ENCODE measurements at places on chromosomes 16 and 17. TPM values are rescaled to one million over a fixed set of nuclear protein-coding genes. Genes with fewer than 3 reads are reported as not detected.

DNA sequence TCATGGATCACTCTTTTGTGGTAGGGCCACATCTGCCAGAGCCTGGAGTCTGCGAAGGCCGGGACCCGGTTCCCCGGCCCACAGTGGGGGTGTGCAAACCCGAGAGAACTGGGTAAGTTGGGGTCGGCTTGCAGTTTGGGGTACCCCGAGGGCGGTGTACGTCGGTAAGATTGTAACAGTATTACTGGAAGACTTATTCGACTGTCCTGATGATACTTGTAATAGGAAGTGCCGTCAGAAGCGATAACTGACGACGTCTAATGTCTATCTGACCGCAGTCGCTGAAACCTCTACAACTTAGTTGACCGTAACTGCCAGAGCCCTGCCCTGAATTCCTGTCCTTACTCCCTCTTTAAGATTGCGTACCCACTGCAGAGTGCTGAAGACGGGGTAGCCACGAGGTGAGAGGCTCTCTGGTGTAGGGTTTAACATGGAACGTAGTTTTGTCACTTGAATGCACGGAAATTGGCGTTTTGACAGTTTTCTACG lies 24.0 kb downstream of the TRPV2 start:
- no peak for DNase-seq

DNA sequence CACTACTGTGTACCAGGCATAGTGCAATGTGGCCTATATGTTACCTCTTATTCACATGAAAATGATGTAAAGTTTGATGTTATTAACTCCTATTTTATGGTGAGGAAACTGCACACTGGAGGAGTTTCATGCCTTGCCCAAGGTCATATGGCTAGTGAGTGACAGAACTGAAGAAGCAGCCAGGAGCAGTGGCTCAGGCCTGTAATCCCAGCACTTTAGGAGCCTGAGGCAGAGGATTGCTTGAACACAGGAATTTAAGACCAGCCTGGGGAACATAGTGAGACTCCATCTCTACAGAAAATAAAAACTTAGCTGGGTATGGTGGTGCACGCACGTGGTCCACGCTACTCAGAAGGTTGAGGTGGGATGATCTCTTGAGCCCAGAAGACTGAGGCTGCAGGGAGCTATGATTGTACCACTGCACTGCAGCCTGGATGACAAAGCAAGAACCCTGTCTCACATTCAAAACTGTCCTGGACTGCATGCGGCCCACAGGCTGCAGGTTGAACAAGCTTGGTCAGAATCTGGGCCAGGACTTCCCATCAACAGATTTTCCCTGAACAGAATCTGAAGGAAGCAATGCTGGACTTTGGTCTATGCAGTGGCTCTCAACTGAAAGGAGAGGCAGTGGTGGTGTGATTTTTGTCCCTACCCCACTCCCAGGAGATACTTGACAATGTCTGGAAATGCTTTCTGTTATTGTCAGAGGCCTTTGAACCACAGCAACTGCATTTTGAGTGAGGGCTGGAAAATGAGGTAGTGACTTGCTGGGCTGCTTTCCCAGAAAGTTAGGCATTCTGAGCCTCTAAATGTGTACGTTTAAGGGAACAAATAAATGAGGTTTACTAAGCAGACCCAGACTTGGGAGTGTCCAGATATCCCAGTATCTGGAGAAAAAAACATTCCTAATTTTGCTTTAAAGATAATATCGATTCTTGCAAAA lies 479.5 kb downstream of the TMEM114 start:
- DNase-seq = no peak

- DNase-seq = no peak
Observed at GRCh38 chr16:88634994-88635670, 3.2 kb upstream of the IL17C start.

DNA sequence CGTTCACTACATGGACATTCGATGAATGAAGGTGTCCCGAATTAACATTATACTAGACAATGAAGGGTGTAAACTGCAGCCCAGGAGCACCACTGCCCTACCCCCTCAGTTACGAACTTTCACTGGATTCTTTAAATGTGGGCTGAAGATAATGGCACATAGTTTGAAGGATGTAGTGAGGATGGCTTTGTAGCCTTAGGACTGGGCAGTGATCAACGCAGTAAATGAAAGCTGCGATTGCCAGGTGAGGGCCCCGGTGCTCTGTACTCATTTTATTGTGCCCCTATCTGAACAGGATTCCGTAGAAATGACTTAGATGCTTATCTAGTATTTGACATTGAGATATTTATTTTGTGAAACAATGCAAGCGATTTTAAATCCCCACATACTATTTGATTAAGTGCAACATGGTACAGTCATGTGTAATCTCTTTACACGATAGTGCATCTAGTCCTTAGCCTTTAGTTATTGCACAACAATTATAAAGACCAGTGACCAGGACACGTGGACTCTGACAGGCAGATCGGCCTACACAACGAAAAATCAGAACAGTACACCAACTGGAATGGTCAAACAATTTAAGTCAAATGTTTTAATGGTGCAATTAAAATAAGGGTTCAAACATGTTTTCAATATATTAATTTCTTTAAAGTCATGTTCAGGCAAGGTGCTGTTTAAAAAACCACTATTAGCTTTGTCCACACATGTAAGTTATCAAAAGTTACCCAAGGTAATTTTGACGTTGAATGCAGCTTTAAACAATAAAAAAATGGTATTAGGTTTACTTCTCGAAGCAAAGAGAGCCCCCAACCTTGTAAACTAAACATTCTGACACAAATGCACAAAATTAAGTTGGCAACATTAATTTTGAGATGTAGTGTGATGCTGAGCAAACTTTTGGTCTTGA lies 17.4 kb upstream of the ERN1 start:
- DNase-seq = no peak

KRTAP9-9 gene
- 2.6 TPM for total RNA-seq

ASGR1 gene
- total RNA-seq = 3.7 TPM

NEUROD2 gene
- not detected for total RNA-seq

SLC46A1 gene
- 5.5 TPM for total RNA-seq

DNA sequence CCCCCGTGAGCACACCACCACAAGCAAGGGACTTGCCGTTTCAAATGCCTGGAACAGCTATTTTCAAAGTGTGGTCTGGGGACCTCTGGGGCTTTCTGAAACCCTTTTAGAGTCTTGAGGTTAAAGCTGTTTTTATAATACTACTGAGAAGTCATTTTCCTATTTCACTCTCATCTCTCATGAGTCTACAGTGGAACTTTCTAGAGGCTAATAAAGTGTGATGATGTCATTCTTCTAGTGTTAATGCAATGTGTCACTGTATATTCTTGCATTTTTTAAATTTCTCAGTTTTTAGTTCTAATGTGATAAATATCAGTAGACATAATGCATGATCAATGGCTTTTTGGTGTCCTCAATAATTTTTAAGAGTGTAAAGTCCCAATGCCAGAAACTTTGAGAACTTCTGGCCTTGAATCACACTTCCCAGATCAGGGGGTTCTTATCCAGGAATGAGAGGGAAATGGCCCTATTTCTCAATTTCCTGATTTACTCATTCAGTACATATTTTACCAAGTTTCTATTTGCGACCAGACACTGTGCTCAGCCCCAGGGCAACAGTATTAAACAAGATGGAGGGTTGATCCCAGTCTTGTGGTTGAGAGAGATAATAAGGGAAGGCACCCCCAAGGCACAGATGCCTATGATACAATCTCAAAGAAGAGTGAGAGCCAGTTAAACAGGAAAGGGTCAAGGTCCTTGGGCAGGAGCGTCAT lies 444.0 kb downstream of the HS3ST3B1 start:
- no peak for DNase-seq

SPATA22 gene
- 0.39 TPM for total RNA-seq

NCBP3 gene
- 30.3 TPM for total RNA-seq

DNA sequence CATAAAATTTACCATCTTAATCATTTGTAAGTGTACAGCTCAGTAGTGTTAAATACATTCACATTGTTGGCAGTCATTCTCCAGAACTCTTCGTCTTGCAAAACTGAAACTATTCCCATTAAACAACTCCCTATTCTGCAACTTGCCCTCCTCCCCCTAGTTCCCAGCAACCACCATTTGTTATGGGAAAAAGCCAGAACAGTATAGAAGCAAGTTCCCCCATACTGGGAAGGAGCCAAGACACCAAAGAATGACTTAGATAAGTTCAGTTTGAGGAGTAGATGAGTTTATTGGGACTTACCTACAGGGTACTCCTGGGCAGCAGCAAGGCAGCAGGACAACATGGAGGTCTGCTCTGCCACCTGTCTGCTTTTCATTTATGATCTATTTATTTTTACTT lies 39.3 kb upstream of the TEKT1 start:
- DNase-seq = no peak

PMFBP1 gene
- 1.8 TPM for total RNA-seq

GRCh38 chr16:27549464-27549745 lies 308 bp downstream of the GTF3C1 start:
- DNase-seq = no peak

GRCh38 chr16:67481561-67482232 lies 740 bp upstream of the ATP6V0D1 start:
- peak; percentile 78 for DNase-seq

PRSS27 gene
- total RNA-seq = 0.39 TPM

DNA sequence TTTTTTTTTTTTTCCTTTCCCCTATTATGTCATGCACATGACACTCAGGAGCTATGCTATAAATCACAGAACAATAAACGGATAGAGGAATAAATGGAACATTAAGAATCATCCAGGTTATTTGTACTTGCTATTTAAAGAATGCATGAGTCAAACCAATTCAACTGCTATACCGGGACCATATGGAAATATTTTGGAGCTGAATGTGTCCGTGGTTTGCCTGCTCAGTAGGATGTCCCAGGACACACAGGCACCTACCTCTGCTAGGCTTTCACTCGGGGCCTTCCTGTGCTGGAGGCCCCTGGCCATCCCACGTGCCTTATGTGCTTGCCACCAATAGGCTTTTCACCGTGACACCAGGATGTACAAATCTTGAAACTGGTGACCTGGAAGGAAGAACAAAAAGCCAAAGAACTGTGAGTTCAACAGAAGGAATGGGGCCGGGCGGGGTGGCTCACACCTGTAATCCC lies 15.3 kb upstream of the SEC14L1 start:
- DNase-seq = no peak

GRCh38 chr17:3887804-3888203 lies 5.0 kb downstream of the CAMKK1 start:
- no peak for DNase-seq

ABI3 gene
- 1.5 TPM for total RNA-seq

- DNase-seq = no peak
Observed at GRCh38 chr17:72681844-72682243, 410.6 kb downstream of the SLC39A11 start.

DNA sequence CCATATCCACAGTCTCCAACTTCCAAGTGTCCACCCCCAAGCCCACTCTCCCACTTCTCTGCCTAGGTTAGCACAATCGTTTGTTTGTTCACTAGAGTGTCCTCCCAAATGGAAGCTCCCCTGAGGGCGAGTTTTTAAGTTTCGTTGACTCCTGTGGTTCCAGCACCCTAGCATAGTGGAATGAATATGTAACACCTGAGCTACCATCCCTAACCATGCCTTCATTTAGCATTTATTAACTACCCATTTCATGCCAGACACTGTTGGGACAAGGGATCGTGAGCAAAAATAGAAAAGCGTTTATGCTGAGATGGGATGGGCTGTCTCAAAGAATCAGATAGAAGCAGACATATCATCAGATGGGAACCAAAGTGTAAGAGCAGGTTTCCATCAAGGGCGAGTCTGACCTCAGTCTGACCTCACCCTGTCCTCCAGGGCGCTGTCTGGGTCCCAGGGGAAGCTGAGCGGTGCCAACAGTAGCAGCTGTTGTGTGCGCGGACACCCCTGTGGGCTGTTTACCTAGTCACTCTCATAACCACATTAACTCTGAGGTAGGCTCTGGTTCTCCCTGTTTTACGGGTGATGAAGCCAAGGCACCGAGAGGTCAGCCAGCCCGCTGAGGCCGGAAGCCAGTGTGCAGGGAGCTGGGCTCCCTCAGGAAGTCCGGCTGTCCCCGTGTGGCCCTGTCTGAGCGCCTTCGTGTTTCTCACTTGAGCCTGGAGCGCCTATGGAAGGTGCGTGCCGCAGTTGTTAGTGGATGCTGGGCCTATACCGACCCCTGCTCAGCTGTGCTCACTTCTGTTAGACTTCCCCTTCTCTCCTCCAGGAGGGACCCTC lies 6.2 kb downstream of the CNP start:
- DNase-seq = no peak

DNA sequence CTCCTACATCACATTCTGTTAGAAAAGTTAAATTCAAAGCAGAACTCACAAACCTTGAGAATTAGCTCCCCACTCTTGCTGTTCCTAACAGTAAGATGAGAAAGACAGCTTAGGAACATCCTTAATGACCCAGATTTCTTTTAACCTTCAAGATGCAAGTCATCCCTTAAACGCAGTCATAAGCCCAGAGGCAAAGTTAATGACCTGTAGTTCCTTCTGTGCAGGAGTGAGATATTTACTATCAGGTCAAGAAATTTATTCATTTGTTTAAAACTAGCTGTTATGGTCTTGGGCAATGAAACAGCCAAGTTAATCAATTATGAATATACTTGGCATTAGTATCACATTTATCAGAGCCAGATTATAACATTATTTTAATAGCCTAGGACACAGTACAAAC lies 37.1 kb downstream of the NXPH3 start:
- DNase-seq = no peak

GRCh38 chr16:4261557-4262172 lies 11.2 kb downstream of the TFAP4 start:
- no peak for DNase-seq

SEC14L1 gene
- 56.4 TPM for total RNA-seq

DNAI2 gene
- total RNA-seq = not detected

CES5A gene
- not detected for total RNA-seq

GRCh38 chr16:84603140-84603816 lies 14.6 kb downstream of the COTL1 start:
- no peak for DNase-seq

- DNase-seq = no peak
Observed at GRCh38 chr16:89815639-89816348, 653 bp downstream of the FANCA start.

CACNG5 gene
- not detected for total RNA-seq

SCARF1 gene
- 6.7 TPM for total RNA-seq

- DNase-seq = no peak
Observed at GRCh38 chr17:28675980-28676379, 14.0 kb downstream of the SUPT6H start.

DNA sequence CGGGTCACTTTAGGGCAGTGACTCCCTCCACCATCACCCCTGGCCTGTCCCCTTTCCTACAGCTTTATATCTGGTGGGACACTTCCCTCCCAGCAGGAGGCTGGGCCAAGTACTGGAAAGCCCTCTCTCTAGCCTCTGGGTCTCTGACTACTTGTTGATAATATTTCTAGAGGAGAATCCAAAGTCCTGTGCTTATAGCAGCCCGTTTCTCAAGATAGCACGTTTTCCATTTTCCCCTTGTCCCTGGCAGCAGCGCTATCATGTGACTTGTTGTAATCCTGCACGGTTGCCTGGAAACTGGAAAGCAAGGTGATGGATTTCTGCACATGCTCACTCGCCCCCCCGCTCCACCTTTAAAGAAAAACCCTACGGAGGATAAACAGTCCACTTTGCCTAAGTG lies 3.3 kb upstream of the AXIN2 start:
- peak; percentile 34 for DNase-seq

GRCh38 chr17:27793168-27793905 lies 7.0 kb downstream of the NOS2 start:
- DNase-seq = no peak

PLD2 gene
- total RNA-seq = 24.5 TPM

- no peak for DNase-seq
Observed at GRCh38 chr16:4900036-4900435, 36.9 kb downstream of the PPL start.
